ENCODE measurements at places on chromosomes 7 and 10. TPM values are rescaled to one million over a fixed set of nuclear protein-coding genes. Genes with fewer than 3 reads are reported as not detected.

GRCh38 chr10:8138471-8138870 is 84.0 kb downstream of the GATA3 start:
- peak; percentile 31 for DNase-seq

DNA sequence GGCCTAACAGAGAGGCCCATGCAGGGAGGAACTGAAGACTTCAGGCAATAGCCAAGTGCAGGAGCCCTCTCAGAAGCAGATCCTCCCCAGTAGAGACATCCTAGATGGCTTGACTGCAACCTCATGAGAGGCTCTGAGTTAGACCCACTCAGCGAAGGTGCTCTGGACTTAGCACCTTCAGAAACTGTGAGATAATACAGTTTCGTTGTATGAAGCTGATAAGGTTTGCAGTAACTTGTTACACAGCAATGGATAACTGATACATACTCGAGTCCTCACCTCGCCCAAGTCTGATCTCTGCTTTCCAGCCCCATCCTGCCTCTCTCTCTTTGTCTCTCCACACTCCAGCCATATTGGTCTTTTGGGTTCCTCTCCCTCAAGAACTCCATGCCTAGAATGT is 136.4 kb upstream of the EEPD1 start:
- DNase-seq, result no peak

GRCh38 chr10:77770868-77771175 is 133.2 kb upstream of the KCNMA1 start:
- no peak for DNase-seq

GRCh38 chr7:42858570-42858969 is 53.3 kb downstream of the C7orf25 start:
- peak; percentile 14 for DNase-seq

DNA sequence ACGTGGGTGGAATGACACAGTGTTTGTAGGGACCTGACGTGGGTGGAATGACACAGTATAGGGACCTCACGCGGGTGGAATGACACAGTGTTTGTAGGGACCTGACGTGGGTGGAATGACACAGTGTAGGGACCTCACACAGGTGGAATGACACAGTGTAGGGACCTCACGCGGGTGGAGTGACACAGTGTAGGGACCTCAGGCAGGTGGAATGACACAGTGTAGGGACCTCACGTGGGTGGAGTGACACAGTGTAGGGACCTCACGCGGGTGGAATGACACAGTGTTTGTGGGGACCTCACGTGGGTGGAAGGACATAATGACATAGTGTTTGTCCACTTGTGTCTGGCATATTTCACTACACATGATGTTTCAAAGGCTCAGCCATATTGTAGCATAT is 19.3 kb downstream of the PPP2R2D start:
- no peak for DNase-seq

- no peak for DNase-seq
Observed at GRCh38 chr10:7611909-7612308, 54.9 kb downstream of the ITIH5 start.

DNA sequence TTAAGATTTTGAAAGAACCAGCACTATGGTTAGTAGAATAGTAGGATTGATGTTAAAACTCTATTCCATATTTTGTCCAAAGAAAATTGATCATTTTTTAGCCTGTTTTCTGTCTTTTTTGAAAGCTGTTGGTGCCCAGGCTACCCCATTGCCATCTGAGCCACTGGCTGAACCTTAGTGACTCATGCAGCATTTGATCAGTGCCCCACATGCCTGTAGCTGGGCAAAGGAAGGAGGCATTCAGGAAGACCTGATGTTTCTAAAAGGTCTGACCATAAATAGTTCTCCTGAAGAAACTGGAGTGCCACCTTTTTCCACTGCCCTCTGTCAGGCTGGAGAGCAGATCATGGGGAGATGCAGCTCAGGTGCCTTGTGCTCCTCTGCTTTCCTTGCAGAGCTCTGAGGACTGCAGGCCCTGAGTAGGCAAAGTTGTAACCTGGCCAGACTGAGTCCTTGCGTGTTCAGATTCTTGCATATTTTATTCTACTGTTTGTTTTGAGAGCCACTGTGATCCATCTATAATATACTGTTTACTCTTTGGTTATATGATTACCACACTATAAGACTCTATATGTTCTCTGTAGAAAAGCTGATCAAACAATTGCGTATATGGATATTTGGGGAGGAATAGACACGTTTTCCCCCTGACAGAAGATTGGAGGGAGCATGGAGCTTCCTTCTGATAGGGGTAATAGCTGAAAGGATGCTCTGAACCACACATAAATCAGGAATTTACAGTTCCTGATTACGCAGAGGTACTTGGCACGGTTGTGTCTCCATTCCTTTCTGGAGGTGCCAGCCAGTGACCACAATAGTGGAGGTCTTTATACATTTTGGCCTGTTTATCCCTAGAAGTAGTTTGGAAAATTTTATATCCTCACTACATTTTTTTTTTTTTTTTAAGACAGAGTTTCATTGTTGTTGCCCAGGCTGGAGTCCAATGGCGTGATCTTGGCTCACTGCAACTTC is 48.9 kb upstream of the GJD4 start:
- DNase-seq, result peak; percentile 36

DNA sequence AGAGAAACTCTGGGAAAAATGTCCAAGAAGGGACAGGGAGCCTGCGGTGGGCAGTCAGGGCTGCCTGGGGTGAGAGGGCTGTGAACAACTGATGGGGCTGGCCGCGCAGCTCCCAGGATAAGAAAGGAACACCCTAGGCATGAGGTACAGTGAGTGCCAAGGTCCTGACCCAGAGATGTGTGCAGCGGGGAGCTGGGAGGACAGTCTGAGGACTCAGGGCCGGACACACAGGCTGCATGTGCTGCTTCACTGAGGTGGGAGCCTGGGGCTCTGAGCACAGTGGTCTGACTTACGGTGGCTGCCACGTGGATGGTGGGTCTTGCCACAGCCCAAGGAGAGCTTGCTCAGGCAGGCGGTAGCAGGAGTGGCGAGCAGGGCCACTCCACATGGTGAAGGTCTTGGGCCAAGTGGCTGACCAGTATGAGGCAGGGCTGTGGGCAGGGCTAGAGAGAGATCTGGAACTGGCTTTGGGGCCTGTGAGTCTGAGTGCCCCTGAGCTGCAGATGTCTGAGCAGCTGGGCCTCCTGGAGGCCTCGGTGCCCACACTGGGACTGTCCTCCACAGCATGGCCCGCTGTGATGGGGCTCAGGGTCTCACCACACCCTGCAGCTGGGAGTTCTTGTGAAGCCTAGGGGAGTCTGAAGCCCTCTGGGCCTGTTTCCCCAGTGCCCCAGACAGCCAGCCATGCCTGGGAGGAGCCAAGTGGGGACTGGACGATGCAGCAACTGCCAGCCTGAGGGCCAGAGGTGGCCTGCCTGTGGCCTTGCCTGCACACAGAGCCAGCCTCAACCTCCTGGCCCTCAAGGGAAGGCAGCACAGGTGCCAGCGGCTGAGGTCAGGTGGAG is 60.3 kb downstream of the RASGEF1A start:
- no peak for DNase-seq

- DNase-seq, result peak; percentile 41
Observed at GRCh38 chr7:45980181-45980905, 59.3 kb upstream of the IGFBP3 start.

DNA sequence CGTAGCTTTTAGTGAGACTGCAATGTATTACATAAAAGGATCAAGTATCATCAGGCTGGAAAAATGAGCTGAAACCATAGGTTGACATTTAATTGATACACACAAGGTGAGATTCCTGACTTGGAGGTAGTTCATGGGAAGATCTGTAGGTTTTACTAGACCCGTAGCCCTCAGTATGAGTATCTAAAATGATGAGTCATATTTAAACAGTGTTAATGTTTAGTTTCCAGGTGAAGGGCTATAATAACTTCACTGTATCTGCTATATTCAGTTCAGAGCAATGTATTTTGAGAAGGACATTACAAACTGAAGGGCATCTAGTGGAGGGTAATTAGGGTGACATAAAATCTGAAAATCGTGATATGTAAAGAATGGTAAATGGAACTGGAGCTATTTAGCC is 35.0 kb downstream of the ENTPD1 start:
- DNase-seq, result no peak

GRCh38 chr10:110544958-110545537 is 22.4 kb upstream of the SMC3 start:
- peak; percentile 88 for DNase-seq

DNA sequence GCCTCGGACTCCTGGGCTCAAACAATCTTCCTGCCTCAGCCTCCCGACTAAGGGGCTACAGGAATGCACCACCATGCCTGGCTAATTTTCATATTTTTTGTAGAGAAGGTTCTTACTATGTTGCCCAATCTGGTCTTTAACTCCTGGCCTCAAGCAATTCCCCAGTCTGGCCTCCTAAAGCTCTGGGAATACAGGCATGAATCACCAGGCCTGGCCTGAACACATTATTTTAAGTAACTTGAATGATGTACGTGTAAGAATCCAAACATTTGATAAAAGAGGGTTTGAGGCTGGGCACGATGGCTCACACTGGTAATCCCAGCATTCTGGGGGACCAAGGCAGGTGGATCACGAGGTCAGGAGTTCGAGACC is 13.0 kb upstream of the BAMBI start:
- DNase-seq, result peak; percentile 31

DNA sequence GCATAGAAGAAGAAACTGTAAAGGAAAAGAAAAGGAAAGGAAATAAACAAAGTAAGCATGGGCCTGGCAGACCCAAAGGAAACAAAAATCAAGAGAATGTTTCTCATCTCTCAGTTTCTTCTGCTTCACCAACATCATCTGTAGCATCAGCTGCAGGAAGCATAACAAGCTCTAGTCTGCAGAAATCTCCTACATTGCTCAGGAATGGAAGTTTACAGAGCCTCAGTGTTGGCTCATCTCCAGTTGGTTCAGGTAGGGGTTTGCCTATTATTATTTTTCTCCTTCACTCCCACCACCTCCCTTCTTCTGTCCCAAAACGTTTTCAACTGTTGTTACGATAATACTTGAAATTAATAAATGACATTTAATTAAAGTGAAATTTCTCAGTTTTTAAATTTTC is 139.6 kb downstream of the MLLT10 start:
- DNase-seq, result no peak

DNA sequence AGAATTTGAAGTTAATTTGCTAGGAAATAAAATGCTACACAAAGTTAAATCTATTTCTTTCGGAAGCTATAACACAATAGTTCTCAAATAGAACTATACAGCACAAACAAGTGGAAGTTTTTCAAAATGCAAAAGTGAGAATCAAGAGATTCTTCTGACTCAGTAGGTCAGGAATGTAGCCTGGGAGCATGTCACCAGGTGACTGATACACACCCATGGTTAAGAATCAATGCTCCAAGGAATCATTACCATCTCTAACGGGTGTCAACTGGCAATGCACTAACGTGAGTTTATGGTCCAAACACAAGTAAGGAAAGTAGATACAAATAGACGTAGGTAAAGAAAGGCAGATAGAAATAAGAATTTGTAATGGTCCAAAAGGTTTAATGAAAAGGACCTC is 170.5 kb downstream of the SRPK2 start:
- no peak for DNase-seq

Gene AKR1C2
- 10.0 TPM for total RNA-seq

Gene LRIT1
- not detected for total RNA-seq

Gene GSTO2
- total RNA-seq, result 0.38 TPM

Measured in LHCN-M2 (cell line).